Stimulated activated CD8-positive, alpha-beta memory T cell treated with anti-CD3 and anti-CD28 coated beads, Interleukin-2, amount 100 ng/mL, for 48 hours (primary cell): ENCODE measurements at places on chromosomes 12 and 14.
A peak's percentile ranks its signal among the peaks of the same experiment; 100 is the strongest.

GRCh38 chr12:19035536-19035935 lies 94.0 kb upstream of the PLEKHA5 start:
- no peak for DNase-seq

GRCh38 chr12:108302403-108303311 lies 36.5 kb downstream of the CMKLR1 start:
- no peak for DNase-seq

- no peak for DNase-seq
Measured at GRCh38 chr12:104577581-104577981, 120.8 kb downstream of the CHST11 start.

DNA sequence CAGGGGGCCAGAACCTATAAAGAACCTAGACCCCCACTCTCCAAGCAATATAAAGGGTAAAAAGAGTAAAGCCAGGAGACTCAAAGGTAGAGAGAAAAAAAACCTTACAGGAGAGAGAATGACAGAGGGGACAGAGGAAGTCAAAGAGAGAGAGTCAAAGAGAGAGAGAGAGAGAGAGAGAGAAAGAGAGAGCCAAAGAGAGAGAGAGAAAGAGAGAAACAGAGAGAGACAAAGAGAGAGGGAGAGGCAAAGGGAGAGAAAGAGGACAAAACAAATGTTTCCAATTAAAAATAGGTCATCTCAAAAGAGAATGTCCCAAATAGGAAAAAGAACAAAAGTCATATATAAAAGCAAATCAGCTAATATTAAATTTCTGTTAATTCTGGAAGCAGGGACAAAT lies 251.5 kb downstream of the DPY19L2 start:
- DNase-seq = no peak

DNA sequence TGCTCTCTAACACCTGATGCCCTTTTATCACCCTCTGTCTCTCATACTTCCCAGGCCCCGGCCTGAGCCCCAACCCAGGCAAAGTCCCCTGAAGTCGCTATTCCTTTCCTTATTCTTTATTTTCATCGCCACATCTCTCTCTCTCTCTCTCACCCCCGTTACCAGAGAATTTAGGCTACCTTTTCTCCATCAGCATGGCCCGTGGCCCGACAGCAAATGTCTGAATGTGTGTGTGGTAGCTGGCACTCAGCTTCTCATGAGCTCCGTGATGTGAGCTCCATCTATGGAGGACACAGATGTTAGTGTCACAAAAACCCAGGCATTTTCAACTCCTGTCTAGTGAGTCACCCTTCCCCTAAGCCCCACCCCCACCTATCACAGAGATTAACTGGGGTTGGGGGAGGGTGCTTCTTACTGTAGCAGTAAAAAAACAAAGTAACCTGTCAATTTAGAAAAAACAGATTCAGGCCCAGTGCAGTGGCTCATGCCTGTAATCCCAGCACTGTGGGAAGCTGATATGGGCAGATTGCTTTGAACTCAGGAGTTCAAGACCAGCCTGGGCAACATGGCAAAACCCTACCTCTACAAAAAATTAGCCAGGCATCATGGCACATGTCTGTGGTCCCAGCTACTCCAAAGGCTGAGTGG lies 53.8 kb downstream of the VCPKMT start:
- peak; percentile 65 for DNase-seq

- no peak for DNase-seq
Measured at GRCh38 chr14:36910578-36910977, 248.9 kb downstream of the PAX9 start.
